ENCODE measurements at places on chromosomes 11 and 22.

- DNase-seq: peak; percentile 76
These were observed 18.5 kb downstream of the CD5 start for GRCh38 chr11:61120706-61121191.

GRCh38 chr11:13468750-13469149, 5.7 kb upstream of the BTBD10 start:
- DNase-seq: no peak

DNA sequence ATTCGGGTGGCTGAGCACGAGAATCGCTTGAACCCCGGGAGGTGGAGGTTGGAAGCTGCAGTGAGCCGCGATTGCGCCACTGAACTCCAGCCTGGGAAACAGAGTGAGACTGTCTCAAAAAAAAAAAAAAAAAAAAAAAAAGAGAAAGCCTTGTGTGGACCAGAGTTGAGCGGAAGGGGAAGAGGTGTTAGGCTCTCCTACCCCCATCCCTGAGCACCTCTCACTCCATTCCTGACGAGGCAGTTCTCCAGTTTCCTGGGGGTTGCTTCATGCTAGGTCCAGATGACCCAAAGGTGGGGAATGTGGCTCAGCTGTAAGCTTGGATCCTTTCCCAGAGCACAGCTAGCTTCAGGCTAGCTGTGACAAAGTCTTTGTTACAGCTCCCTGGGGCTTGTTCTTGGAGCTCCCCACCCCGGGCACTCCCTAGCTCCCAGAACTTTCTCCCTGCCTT, 8.8 kb upstream of the DNAL4 start:
- no peak for DNase-seq

GRCh38 chr11:61954851-61955421, 4.8 kb downstream of the BEST1 start:
- DNase-seq: no peak

DNA sequence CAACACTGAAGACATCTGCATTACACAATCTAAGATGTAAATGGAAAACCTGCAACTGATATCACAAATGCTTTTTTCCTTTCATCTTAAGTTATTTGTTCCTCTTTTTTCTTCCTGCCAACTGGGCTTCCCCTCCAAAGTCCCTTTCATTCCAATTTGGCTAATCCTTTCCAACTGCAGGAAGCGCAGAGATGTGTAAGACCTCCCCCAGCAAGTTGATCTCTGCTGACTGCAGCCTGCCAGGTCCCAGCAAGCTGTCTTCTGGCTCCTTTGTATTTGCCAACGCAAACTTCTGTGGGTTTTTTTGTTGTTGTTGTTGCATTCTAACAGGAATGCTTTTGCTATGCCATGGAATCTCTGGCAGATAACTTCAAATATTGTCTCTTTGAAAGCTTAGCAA, 38.5 kb upstream of the LRRC4C start:
- no peak for DNase-seq

- DNase-seq: no peak
These were observed 116.8 kb downstream of the MED15 start for GRCh38 chr22:20624161-20624616.

- DNase-seq: no peak
These were observed 19.9 kb downstream of the TRIOBP start for GRCh38 chr22:37716708-37717107.

GRCh38 chr11:130418210-130418609, 10.2 kb downstream of the ADAMTS8 start:
- DNase-seq: no peak
